ENCODE measurements at places on chromosomes 1 and 21.

DNA sequence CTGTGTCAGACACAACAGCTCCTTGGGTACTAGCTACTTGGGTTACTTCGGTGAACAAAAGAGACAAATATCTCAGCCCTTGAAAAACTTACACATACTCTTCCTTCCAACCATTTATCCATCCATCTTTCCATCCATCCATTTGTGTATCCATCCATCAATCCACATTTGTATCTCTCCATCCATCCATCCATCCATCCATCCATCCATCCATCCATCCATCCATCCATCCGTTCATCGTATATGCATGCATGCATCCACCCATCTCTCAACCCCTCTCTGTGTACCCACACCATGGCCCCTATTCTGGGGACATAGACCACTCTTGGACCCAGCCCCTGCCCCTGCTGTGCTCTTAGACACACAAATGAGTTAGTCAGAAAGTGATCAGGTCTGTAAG is 40.2 kb downstream of the FAAH start:
- DNase-seq, result no peak

DNA sequence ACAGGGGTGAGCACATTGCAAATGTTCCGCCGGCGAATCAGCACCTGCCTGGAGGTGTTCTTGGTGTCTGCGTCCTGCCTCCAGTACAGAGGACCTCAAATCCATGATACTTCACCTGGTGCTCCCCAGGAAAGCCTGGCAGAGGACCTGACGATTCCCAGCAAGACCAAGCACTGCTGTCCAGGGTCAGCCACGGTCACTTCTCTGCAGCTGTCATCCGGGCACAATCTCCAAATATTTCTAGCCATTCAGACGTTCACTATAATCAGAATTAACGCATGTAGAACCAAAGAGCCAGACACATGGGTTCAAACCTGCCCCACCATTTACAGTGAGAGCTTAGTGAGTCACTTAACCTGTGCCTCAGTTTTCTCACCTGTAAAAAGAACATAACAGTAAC is 74.5 kb downstream of the CLIC6 start:
- no peak for DNase-seq

GRCh38 chr1:195158091-195158490 is 1450.1 kb downstream of the KCNT2 start:
- no peak for DNase-seq

DNA sequence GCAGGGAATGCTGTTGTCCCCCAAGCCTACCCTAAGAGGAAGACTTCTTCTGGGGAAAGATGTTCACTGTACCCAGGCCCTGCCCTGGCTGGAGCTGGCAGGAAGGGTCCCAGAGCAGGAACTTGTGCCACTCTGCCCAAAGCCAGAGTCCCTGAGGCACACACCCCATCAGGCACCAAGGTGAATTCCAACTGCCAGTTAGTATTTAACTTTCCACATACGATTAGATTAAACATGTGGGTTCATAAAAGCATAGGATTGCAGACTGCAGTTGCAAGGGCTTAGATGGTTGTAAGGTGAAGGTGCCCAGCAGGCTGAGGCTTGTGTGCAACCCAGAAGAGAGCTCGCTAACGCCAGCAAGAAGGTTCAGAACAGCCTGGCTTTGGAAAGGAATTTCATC is at the start of gene KCNE2:
Gene KCNE2, plus strand, starts transcription at position 274 of the 400 bp plus-strand sequence. CDS start 6,473 bp downstream, outside the sequence.
- no peak for DNase-seq

- no peak for DNase-seq
Measured at GRCh38 chr21:17889171-17889570, 70.0 kb upstream of the C21orf91 start.

- peak; percentile 97 for DNase-seq
Measured at GRCh38 chr1:21508580-21509350, 458 bp upstream of the ALPL start.

Data from SK-N-SH (cell line).